ENCODE measurements at places on chromosomes 5 and 9.

DNA sequence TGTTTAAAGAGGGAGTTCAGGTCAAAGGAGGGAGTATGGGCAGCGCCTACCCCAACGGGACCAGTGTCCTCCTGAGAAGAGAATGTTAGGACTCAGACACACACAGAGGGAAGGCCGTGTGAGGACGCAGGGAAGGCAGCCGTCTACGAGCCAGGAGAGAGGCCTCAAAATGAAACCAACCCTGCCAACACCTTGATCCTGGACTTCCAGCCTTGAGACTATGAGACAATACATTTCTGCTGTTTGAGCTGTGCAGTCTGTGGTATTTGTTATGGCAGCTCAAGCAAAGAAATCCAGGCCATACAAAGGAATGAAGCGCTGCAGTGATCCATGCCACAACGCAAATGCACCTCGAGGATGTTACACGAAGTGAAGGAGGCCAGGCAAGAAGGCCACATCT, 97.9 kb downstream of the COL23A1 start:
- DNase-seq: no peak

DNA sequence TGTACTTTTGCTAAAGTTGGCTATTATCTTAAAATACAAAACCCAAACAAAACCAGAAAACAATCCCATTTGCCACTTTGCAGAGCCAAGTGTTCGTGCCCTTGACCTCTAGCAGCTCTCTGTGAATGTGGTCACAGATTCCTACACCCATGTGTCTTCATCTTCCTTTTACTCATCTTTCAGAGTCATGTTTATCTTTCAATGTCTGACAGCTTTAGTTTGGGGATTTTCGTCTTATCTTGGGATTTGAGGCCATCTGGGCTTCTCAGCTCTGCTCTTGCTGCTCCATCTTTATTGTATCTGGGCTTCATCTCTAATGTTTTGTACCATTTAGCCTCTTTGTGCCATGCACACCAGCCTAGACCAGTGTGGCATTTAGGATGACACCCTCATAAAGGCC, 81.0 kb downstream of the DAPK1 start:
- no peak for DNase-seq

- DNase-seq: peak; percentile 35
These were observed 364.5 kb downstream of the MAN2A1 start for GRCh38 chr5:110054240-110054639.

DNA sequence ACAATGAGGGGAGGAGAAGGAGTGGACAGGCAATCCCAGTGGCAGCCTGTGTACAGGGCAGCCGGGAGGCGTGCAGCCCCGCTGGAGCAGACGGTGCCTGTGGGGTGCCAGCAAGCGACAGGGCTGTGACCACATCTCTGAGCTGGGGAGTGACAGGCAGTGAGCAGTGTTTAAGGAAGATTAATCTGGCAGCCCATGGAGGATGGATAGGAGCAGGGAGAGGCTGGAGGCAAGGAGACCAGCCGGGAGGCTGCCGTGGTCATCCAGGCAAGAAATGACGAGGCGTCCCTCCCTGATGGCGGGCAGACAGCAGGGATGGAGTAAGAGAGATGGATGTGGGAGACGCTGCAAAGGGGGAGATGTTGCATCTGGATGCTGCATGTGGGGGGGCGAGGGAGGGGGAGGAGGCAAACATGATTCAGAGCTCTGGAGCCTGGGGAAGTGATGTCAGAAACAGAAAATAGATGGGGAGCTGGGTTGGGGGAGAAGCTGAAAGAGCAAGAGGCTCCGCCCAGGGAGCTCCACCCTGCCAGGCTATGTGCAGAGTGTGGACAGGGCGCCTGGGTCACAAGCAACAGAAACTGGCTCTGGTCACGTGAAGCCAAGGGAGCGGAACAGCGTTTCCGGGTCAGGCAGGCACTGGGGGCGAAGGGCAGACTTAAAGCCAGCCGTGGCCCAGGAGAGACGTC, 12.6 kb downstream of the UNC5A start:
- no peak for DNase-seq

DNA sequence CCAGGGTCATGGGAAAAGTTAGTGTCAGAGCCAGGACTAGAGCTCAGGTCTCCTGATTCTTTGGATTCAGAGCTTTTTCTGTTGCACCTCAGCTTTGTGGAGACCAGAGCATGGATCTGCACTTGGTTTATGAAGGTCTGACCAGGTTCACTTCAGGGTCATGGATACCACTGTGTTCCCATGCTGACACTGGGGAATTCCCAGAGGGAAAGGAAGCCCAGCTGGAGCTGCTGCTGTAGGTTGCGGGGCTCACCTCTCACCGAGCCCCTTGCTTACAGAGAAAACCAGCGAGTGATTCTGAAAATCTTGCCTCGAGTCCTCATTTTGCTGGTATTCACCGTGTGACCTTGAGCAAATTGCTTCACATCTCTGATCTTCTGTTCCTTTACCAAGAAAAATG, 83.0 kb downstream of the RGS3 start:
- DNase-seq: no peak

- peak; percentile 86 for DNase-seq
These were observed 144.4 kb downstream of the SLC12A2 start for GRCh38 chr5:128228008-128228407.

DNA sequence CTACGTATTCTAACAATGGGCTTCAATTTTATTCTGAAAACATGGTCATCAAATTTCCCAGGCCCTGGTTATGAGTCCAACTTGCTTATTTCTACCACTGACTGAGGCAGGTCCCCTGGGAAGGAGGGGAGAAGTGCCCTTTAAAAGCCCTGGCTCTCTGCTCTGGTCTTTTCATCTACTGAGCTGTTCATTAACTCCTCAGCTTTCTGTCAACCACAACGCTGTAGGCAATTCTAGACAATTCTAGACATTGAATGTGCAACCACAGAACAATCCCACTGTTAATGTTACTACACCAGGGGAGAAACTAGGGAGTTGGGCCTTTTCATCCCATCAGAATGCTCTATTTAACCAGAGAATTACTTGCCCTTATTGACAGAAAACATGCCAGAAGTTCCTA, 10.0 kb downstream of the MOCS2 start:
- no peak for DNase-seq

- no peak for DNase-seq
These were observed 18.9 kb downstream of the BNIP1 start for GRCh38 chr5:173163219-173163618.

- DNase-seq: no peak
These were observed 51.9 kb downstream of the GALNT10 start for GRCh38 chr5:154242442-154242841.

- DNase-seq: no peak
These were observed 76.9 kb downstream of the MED27 start for GRCh38 chr9:132002643-132003318.

DNA sequence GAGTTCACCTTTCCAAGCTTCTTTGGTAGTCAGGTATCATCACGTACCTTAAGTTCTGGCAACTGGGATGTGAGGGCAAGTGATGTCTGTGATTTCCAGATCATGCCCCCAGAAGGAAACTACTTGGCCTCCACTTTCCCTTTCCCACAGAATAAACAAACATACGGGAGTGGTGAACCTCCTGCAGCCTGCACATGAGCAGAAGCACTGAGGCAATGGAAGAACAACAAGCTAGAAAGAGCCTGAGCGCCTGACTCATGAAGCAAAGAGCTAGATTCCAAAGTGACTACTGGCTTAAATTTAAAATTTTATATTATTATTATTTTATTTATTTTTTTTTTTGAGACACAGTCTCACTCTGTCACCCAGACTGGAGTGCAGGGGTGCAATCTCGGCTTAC, 35.0 kb downstream of the ARL15 start:
- no peak for DNase-seq

- no peak for DNase-seq
These were observed 1.3 kb downstream of the NIPBL start for GRCh38 chr5:36877667-36878391.
